ENCODE measurements at places on chromosomes 4 and X. TPM values are rescaled to one million over a fixed set of nuclear protein-coding genes. Genes with fewer than 3 reads are reported as not detected.

The KCNE5 gene
- polyA plus RNA-seq, result 0.21 TPM

The XAGE1A gene
- not detected for polyA plus RNA-seq

The POU3F4 gene
- 0.40 TPM for polyA plus RNA-seq

The MGAT4D gene
- not detected for polyA plus RNA-seq

The RIPPLY1 gene
- polyA plus RNA-seq, result 0.21 TPM

The CTAG2 gene
- polyA plus RNA-seq, result not detected

The YY2 gene
- polyA plus RNA-seq, result 1.1 TPM

The ZXDB gene
- polyA plus RNA-seq, result 3.1 TPM

The MAP7D2 gene
- polyA plus RNA-seq, result 0.94 TPM

The CRMP1 gene
- polyA plus RNA-seq, result 12.5 TPM

The CLDN2 gene
- polyA plus RNA-seq, result 5.2 TPM

The GAGE1 gene
- not detected for polyA plus RNA-seq

- peak; percentile 32 for DNase-seq
Observed at GRCh38 chrX:47078129-47079043, at the start of gene RGN. RGN (plus strand) TSS chrX:47078443; CDS start chrX:47081145, 2,702 bp downstream.

GRCh38 chrX:2889045-2889605, 40.0 kb downstream of the ARSD start:
- no peak for DNase-seq

GRCh38 chr4:53515076-53515475, 76.2 kb downstream of the LNX1 start:
- DNase-seq, result no peak

- no peak for DNase-seq
Observed at GRCh38 chr4:123443401-123444289, 47.0 kb downstream of the SPRY1 start.

DNA sequence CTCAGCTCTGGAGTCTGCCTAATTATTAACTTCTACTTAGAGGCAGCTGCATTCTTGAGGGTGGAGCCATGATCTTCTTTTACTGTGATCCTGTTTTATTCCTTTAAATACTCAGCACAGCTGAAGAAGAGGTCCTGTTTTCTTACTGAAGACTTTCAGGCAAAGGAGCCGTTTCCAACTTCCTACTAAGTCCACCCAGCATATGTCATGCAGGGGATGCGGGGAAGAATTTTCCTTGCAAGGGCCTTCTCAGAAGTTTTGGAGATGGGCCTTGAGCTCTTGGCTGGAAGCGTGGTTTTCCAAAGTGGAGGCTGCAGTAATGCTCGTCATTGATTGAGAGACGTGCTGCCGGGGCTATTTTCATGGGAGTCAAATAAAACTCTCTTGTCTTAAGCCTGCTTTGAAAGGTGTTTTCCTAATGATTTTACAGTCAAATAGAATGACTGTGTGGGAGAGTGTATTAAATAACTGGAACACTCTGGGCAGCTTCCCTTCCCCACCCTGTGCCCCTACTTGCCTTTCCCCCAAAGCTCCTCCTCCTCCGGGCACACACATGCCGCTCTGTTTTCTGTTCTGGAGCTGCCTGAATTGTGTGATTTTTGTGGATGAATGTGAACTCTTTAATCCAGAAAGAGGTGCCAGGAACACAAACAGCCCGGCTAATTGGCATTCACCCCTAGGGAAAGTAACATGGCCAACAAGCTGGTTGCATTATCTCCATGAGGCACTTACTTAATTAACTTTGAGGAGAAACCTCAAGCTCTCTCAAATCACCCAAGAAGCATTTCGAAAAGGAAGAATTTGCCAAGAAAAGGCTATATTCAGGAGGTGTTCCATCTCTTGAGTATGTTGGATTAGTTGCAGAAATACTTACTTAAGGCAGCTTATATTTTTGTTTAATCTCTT, 28.1 kb downstream of the FGF2 start:
- no peak for DNase-seq

DNA sequence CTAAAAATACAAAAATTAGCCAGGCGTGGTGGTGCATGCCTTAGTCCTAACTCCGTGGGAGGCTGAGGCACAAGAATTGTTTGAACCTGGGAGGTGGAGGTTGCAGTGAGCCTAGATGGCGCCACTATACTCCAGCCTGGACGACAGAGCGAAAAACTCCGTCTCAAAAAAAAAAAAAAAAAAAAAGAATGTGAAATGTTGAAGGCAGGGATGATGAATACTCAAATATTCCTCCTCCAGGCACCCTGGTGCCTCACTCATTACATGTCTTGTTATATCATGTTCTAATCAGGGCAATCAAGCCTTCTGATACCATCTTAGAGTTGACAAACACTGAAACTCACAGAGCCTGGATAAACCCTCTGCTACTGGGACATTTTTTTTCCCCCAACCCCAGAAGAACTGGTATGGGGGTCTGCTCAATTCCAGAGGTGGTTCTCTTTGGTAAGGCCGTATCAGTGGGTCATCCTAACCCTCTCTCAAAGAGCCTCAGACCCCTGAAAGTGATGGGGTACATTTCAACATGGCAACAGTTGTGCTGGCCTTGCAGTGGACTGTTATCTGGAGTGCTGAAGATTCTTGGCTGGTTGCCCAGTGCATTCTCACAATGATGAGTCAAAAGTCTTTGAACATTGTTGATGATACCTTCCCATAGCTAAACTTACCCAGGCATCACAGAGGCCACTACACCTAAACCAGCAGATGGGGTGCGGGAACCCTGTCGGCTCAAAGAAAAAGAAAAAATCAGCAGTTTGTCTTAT, 2.4 kb upstream of the SH3KBP1 start:
- DNase-seq, result peak; percentile 69

DNA sequence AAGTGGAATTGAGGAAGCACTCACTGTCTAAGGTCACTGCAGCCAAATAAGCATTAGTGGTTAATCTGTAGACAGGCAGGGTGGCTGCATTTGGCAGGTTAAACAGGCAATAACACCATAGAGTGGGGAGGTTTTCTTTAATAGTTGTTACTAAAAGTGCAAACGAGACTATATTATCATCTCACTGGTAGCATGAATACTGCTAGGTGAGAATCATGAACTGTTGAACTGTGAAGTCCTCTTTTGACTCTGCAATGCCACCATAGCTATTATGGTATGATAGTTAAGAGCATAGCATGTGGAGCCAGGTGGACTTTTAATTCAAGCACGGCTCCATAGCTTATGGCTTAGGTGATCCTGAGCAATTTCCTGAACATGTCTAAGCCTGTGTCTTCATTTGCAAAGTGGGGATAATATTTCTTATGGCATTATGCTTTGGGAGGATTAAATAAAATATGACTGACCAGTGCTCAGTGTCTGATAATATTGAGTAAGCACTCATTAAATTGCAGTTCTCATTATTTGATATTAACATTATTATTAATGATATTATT, 235.6 kb upstream of the HHIP start:
- DNase-seq, result no peak

DNA sequence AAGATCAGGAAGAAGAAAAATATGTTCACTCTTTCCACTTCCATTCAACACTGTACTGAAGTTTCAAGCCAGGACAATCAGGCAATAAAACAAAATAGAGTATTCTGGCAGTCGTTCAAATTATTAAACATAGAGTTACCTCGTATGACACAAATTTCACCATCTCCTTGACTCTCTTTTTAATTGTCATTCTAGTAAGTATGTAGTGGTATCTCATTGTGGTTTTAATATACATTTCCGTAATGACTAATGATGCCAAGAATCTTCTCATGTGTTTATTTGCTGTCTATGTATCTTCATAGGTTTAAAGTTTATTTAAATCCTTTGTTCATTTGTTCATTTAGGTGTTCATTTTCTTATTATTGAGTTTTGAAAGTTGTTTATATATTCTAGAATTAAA, 352.2 kb downstream of the IDS start:
- DNase-seq, result no peak

- no peak for DNase-seq
Observed at GRCh38 chr4:148923881-148924280, 481.7 kb upstream of the NR3C2 start.

DNA sequence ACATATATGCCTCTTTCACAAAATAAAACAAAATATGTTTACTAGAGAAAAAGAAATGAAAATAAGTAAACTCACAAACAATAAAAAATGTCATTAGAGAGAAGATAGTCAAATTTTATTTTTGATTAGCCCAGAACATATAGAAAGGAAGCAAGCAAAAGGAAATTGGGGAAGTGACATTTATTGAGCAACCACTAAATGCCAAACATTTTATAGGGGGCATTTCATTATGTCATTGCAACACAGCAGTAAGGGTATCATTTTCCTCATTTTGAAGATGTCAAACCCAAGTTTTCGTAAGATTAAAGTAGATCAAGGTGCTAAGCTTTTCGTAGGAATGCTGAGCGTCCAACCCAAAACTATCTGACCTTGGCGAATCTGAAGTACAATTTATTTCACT, 1331.5 kb upstream of the PABPC4L start:
- no peak for DNase-seq

GRCh38 chr4:126213996-126214395, 899.2 kb downstream of the FAT4 start:
- peak; percentile 15 for DNase-seq

GRCh38 chr4:107714256-107714655, 5.8 kb downstream of the PAPSS1 start:
- no peak for DNase-seq

GRCh38 chrX:17475449-17476217, 100.6 kb downstream of the NHS start:
- no peak for DNase-seq

GRCh38 chr4:52212702-52213101, 161.6 kb downstream of the SPATA18 start:
- no peak for DNase-seq

- DNase-seq, result no peak
Observed at GRCh38 chr4:24809376-24809775, 14.0 kb downstream of the SOD3 start.

DNA sequence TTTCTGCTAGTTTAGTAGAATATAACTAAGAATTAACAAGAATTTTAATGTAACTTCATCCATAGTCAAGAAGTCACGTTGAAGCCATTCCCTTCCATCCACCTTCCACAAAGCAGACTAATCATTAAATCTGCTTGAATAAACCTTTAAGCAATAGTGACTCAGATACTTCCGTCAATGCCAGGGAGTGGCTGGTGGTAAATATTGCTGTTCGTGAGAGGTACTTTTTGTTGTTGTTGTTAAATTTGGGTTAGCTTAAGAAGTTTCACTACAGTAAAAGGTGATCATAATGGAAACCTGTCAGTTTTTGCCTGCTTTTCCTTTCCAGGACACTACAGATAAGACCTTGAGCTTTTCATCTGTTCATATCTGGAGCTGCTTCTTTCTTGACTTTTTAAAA, 316.3 kb downstream of the TMA16 start:
- no peak for DNase-seq

DNA sequence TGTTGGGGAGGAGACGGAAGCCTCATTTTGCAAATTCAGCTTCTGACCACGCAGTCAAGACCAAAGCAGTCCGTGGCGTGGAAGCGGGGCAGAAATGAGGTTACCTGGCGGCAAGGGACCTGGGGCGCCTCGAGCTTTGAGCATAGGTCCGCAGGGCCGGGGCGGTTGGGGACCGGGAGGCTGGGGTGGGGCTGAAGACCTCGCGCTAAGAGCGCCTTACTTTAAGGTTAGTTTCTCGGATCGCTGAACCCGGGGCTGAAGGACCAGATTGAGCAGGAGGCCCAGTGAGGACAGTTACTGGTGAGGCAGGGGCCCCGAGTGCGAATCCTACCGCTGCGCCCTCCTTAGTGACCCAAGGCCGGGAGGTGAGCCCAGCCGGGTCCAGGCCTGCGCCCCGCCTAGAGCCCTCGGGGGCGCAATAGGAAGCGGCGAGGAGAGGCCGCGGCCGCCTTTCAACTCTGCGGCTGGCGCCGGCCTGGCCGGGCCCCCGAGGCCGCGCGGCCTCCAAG, 7.5 kb downstream of the MSX1 start:
- no peak for DNase-seq

DNA sequence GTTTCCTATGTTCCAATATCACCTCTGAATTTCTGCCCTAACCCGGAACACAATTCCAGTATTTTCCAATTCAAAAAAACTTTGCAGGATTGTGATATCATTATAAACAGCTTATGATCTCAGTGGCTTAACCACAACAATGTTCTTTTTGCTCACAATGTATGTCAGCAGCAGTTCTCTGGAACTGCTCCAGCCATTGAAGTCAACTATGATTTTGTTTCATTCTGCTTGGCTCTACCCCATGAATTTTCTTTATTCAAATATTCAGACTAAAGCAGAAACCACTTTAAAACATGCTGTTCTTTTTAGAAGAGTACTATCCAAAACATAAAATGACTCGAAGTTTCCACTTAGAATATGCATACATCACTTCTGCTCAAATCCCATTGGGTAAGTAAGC, 1611.1 kb downstream of the ARAP2 start:
- no peak for DNase-seq

DNA sequence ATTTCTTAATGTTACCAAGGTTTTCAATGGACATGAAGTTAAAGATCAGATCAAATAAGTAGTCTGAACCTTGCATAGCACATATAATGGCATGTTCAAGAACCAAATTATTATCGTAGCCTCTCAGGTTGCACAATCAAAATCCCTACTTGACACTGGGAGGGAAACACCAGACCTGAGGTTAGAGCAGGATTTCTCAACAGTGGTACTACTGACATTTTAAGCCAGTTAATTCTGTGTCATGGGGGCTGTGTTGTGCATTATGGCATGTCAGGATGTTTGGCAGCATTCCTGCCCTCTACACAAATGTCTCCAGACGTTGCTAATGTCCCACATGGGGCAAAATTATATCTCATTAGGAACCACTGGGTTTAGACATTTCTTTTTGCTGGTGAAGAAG, 20.8 kb downstream of the RLIM start:
- no peak for DNase-seq

DNA sequence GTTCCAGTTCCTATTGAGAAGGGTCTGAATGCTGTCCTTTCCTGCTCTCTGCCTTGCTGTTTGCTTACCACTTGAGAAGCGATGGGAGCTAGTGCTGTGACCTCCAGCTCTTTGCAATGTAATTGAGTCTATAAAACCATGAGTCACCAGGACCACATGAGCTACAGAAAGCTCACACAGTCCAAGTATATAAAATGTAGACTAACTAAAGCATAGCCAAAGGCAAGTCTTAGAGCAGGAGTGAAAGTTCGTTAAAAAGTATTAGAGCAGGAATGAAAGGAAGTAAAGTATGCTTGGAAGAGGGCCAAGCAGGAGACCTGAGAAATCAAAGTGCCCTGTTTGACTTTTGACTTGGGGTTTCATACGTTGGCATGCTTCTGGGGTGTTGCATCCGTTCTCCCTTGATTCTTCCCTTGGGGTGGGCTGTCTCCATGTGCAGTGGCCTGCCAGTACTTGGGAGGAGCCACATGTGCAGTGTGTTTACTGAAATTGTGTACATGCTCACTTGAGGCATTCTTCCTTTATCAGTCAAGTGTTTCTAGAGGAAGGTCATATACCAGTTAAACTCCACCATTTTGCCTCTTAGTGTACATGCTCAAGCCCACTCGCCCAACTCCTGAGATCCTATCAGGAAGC, 71.3 kb upstream of the KIT start:
- peak; percentile 76 for DNase-seq

DNA sequence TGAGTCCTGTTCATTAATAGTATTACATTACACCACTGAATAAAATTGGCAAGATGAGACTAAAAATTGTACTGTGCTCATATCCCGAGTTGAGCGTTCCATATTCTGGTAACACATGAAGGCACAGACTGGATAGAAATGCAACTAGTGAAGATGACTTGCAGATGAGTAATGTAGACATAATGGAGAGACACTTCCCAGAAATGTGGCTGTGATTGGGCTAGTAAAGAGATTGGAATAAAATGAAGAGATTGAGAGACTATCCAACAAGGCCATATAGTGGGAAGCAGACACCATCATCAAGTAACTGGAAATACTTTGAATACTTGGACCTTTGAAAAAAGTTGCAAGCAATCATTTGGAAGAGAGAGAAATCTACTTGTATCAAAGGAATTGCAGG, 77.3 kb downstream of the DCAF8L1 start:
- no peak for DNase-seq

Data from hepatocyte (in vitro differentiated cells).